NCI-H1092 (cell line): ENCODE measurements at places on chromosomes 3 and 15.
A peak's percentile ranks its signal among the peaks of the same experiment; 100 is the strongest.

- peak; percentile 1 for DNase-seq
Observed at GRCh38 chr15:38354315-38354929, 99.5 kb upstream of the FAM98B start.

- DNase-seq, result no peak
Observed at GRCh38 chr15:58952751-58953150, 19.3 kb upstream of the SLTM start.

- no peak for DNase-seq
Observed at GRCh38 chr3:153414982-153415381, 253.0 kb downstream of the RAP2B start.

- no peak for DNase-seq
Observed at GRCh38 chr3:150497956-150498355, 48.3 kb downstream of the SERP1 start.

- no peak for DNase-seq
Observed at GRCh38 chr3:122824465-122825381, 29.9 kb downstream of the SLC49A4 start.

GRCh38 chr15:28219116-28219515 is 102.9 kb downstream of the HERC2 start:
- no peak for DNase-seq

DNA sequence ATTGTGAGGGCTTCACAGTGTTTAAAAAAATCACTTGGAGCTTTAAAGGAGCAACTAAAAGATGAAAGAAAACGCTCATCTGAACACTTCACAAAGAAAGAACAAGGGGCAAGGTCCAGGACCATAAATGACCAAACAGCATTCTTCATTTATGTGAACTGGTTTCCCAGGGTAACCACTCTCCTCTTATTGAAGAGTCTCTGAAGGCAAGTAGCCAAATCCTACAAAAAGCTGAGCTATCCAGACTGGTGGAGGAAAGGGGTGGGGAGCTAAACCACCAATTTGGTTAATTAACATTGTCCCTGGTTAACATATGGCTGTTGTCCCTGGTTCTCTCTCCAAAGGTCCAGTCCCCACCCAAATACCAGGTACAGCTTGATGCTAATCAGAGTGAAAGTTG is 58.1 kb downstream of the OSBPL10 start:
- peak; percentile 9 for DNase-seq

- DNase-seq, result no peak
Observed at GRCh38 chr3:72322264-72322976, 525.8 kb downstream of the SHQ1 start.
